Left lobe of liver (tissue), 2 donors: ENCODE measurements at places on chromosomes 2 and 18. TPM values are rescaled to one million over a fixed set of nuclear protein-coding genes. Genes with fewer than 3 reads are reported as not detected.

ZSCAN30 gene
- total RNA-seq = 5.5 TPM

KYNU gene
- total RNA-seq = 38.6 TPM

INHA gene
- total RNA-seq = 0.20 TPM

TRIM54 gene
- total RNA-seq = not detected

RAB6C gene
- total RNA-seq = not detected

GRCh38 chr2:212294816-212295215 lies 243.8 kb downstream of the ERBB4 start:
- DNase-seq = no peak

DNA sequence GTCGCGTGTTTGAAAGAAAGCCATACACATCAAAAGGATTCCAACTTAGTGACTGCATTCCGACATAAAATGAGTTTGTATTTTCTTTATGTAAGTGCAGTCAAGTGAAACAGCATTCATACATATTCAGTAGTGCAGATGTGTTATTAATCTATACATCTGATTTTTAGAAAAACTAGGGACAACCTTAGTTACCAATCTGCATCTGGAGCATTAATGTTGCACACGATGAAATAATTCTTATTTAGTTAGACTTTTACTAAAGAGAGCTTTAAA lies 1.9 kb downstream of the GORASP2 start:
- no peak for DNase-seq

- DNase-seq = no peak
These were observed 8.9 kb downstream of the GTF3C2 start for GRCh38 chr2:27347641-27348040.

GRCh38 chr2:22194218-22194617 lies 1070.5 kb downstream of the TDRD15 start:
- DNase-seq = no peak

GRCh38 chr18:60389314-60389713 lies 16.7 kb upstream of the MC4R start:
- DNase-seq = no peak

GRCh38 chr2:144469798-144470197 lies 50.1 kb downstream of the ZEB2 start:
- no peak for DNase-seq

GRCh38 chr18:70349316-70349715 lies 60.5 kb downstream of the SOCS6 start:
- DNase-seq = no peak

DNA sequence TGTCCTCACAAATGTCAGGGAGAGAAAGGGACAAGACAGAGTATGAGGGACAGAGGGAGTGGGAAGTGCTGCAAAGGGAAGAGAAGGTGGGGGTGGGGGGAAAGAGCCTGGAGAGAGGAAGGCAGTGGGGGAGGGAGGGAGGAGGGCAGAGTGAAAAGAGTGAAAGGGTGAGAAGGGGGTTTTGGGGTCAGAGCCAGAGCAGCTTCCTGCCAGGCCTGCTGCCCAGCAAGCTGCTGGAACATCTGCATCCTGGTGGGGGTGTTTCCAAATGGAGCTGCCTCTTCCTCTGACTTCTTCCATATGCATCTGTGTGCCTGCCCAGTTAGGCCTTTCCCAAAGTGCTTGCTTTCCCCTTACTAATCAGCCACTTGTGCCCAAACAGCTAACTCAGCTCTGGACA lies 94.3 kb upstream of the CELF4 start:
- DNase-seq = no peak

DNA sequence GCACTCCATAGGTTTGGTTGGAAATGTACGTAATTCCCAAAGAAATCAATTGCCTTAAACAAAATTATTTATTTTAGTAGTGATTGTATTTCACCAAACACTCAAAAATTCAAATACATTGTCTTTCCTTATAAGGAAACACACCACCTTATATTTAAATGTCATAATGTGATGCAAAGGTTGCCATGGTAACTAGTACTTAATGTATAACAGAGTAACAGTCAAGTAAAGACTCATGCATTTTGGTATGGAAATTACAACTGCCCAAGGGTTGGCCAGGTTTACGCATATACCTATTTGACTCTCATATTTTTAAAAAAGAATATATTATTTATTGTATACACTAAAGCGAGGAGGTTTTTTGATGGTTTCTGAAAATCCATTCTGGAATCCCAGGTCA lies 231.2 kb downstream of the TCF4 start:
- DNase-seq = no peak

DNA sequence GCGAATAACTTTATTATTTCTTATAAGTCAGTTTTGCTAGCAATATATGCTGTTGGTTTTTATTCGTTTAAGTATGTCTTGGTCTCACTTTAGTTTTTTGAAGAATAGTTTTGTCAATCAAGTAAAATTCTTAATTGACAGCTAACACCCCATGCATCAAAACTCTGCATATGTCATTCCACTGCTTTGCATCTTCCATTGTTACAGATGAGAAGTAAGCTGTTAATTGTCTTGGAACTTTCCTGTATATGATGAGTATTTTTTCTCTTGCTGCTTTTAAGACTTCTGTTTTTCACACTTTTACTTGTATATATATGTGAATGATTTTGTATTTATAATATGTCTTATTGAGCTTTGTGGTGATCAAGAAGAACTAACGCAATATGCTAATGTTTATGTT lies 1048.4 kb downstream of the CNTNAP5 start:
- no peak for DNase-seq

DNA sequence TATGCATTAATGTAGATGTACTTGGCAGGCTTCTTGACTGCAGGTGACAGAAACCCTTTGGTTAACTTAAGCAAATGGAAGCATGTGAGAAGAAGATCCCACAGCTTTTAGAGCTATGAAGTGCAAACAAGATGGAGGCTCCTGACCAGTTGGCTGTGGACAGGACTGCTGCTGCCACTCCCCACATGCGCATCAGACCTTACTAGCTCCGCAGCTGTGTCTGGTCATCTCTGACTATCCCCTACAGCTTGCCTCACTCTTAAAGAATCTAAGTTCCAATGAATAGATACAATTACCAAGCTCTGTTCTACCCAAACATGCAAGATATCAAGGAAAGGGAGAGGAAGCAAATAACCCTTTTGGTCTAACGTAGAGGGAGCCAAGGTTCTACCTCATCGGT lies 587.6 kb downstream of the DSC3 start:
- DNase-seq = no peak
